ENCODE measurements at places on chromosomes 3 and 15.

DNA sequence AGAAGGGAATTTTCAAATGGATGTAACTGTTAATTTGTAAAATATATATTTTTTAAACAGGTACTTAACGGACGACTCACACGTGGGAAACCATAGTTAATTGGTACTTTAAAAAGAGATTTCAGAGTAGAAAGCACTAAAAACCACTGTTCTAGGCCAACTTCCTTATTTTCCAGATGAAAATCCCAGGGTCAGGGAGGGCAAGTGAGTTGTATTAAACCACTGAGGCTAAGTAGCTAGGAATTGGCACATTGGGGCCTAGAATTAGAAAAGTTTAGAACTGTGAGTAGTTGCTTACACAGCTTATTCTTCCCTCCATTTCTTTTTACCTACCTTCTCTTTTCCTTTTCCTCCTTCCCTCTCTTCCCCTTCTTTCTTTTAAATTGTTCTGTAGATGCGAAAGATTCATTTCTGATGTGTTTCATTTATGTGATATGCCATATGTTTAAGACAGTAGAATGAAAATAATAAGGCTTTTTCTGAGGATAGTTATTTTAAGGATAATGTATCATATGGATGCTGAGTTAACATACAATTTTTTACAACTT lies 4.1 kb upstream of the UTS2B start:
- DNase-seq = no peak

- no peak for DNase-seq
Observed at GRCh38 chr3:21020043-21020442, 731.0 kb downstream of the ZNF385D start.

GRCh38 chr3:54424292-54424691 lies 301.9 kb downstream of the CACNA2D3 start:
- no peak for DNase-seq

- DNase-seq = no peak
Observed at GRCh38 chr3:179948740-179949139, 88.0 kb downstream of the PEX5L start.

GRCh38 chr3:169118666-169119370 lies 544.7 kb downstream of the MECOM start:
- no peak for DNase-seq

DNA sequence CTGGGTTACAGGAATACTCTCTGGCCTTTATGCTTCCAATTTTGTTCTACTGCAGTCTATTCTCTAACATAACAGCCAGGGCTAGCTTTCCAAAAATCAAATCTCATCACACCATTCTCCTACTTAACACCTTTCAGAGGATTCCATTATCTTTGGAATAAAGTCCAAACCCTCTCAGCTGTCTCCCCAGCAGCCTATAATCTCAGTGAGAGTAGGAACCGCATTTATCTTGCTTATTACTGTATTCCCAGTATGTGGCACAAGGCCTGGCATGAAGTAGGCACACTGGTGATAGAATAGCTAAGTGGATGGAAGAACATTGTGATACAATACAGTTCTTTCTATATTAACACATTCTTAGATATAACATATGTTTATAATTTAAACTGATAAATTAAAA lies 49.0 kb upstream of the MYO5C start:
- DNase-seq = no peak

DNA sequence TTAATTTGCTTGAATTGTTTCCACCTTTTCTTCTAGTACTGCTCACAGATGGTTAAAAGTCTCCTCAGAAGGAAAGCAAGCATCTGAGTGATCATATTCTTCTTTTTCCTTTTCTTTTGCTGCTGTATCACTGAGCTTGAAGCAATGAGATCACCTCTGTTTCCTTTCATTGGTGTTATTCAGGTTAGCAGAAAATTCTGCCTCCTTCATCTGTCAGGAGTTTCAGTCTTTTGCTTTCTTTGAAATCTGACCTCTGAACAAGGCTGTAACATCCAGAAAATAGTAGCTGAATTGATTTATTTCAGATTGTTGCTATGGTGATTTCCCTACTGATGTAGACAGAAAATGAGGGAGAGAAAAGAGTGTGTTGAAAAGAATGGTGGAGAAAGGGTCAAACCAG lies 343.0 kb downstream of the MFSD1 start:
- no peak for DNase-seq

Measured in uterus (tissue), 4 donors.